ENCODE measurements at places on chromosomes 7 and 10.

- no peak for DNase-seq
These were observed 484.2 kb downstream of the PLXNA4 start for GRCh38 chr7:132092106-132092505.

DNA sequence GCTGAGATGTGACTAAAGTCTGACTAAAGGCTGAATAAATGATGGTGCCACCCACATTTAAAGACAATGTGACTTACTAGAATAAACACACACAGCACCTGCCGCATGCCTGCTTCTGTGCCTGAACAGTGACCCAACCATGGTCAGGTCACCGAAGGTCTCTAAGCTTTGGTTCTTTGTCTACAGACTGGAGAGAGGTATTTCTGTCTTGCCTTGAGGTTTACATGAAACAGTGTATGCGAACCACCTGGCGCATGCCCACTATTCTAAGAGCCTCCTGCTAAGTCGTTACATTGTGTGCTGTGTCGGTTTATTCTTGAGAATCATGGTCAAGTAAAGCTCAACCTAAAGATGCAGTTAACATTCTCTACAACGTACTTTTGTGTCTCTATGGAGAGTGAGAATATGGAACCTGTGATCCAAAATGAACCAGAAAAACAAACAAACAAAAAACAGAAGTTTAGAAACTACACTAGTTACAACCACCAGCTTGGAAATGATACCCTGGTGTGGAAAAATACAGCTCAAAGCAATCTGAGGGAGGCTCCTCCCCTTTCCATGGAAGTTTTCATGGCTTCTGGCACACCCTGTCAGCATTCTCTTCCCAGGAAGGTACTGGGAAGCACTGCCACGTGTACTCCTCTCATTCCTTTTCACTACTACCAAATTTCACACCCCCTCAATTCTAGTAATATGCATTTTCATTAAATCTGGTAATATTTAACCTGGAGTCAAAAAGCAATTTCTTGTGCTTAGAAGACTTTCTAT is 40.0 kb downstream of the VOPP1 start:
- no peak for DNase-seq

- DNase-seq = no peak
These were observed 515 bp downstream of the RALA start for GRCh38 chr7:39623732-39624441.

DNA sequence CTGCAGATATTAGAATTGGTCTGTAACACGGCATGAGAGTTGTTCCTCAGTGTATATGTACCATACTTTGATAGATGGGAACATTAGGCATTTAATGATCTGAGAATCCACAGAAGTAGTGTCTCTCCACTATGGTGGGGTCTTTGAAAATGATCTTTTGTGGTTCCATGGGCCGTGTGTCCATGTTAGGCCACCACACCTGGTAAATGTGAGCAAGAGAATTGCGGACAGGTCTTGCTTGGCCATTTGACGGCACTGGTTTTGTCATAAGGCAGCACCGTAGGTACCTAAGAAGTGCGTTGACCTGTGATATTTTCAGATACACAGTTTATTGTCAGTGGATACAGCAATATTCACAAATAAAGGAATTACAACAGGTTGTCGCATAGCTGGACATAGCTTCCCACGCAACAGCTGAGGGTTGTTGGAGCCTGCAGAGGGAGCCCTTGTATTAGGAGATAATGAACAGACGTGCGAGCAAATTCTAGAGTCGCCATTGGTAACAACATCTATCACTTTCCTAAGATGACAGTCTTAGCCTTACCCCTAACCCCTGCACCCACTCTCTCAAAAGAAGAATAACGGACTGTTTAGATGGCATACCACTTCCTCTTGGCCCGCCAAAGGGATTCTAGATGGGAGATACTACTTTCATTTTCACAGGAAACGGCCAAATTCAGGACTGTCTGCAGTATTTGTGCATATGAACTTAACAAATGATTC is 111.4 kb downstream of the COL28A1 start:
- peak; percentile 39 for DNase-seq

DNA sequence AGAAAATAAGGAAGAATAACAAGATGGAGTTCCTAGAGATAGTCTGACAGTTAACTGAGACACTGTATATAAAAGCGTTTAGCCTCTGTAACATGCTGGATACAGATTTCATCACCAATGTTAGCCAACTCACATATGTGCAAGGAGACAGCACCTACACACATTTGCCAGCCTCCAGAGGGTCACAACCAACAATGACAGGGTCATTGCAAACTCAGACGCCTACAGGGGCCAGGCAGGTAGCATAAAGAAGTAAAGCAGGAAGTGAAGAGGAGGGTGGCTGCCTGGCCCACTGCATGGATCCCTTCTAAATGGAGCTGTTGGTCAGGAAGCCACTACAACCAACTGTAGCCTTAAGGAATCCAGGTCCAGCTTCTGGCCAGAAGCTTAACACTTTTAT is 50.4 kb downstream of the NRAP start:
- no peak for DNase-seq

All from DMS 273 treated with DMSO at 0.1 percent for 48 hours (cell line).